Activated CD4-positive, alpha-beta T cell treated with anti-CD3 and anti-CD28 coated beads for 36 hours (primary cell): ENCODE measurements at places on chromosomes 4 and X.

DNA sequence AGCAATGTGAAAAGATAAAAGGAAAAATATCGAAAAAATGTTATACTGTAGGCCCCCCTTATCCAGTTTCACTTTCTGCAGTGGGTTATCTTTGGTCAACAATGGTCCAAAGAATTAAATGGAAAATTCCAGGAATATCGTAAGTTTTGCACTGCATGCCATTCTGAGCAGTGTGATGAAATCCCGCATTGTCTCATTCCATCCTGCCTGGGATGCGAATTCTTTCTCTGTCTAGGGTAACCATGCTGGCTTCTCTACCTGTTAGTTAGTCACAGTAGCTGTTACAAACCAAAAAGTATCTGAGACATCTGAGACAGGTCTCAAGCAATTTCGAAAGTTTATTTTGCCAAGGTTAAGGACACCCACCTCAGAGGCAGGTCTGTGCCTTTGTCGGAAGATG, 170.3 kb downstream of the COX18 start:
- DNase-seq, result no peak

- peak; percentile 10 for DNase-seq
Observed at GRCh38 chr4:100348473-100348872, 158.2 kb upstream of the DDIT4L start.

DNA sequence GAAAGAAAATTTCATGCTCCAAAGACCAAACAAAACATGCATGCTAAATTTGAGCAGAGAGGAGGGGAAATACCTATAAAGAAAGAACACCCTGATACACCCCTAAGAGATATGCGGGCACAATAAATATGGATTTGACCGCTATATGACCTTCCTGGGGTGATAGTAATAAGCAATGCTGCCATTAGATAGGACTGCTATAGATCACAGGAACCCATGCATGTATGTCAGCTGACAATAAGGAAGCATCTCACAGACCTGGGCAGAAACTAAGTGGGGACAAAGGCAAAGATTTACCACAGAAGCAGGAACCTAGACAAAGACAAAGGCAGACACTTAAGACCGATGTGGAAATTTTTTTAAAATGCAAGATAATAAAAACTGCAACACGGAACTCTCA, 21.3 kb downstream of the ZNF721 start:
- DNase-seq, result no peak

- no peak for DNase-seq
Observed at GRCh38 chr4:54572152-54572542, 85.6 kb upstream of the KIT start.

GRCh38 chrX:126064901-126065541, 101.1 kb downstream of the DCAF12L2 start:
- DNase-seq, result no peak

- DNase-seq, result no peak
Observed at GRCh38 chr4:75235359-75235951, 278.7 kb downstream of the RCHY1 start.

GRCh38 chr4:67699603-67700002, 1.4 kb downstream of the UBA6 start:
- no peak for DNase-seq

- DNase-seq, result no peak
Observed at GRCh38 chrX:100798484-100799214, 21.5 kb upstream of the CSTF2 start.

DNA sequence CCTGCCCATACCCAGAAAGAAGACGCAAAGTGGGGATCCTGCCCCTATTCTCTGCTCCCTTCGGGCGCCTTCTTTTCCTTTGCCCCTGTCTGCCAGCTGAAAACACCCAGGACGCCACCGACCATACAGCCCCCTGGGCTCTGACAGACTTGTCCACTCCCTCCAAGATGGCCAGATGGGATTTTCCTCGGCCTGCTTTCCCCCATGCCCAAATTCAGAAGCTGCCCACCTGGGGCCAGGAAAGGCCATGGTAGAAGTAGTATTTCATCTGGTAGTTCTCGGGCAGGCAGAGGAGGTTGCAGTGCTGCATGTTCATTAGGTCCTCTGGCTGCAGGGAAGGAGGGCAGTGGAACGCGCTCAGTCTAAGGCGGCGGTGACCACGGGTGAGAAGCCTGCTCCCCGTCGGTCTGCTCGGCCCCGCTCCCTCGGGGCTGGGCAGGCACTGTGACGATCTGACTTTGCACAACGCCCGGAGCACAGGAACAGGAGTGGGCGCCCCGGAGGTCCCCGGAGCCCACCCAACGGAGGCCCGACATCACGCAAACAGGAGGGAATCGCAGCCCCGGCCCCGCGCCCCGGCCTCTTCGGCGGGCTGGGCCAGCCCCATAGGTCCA, 582 bp downstream of the NAA10 start:
- no peak for DNase-seq

DNA sequence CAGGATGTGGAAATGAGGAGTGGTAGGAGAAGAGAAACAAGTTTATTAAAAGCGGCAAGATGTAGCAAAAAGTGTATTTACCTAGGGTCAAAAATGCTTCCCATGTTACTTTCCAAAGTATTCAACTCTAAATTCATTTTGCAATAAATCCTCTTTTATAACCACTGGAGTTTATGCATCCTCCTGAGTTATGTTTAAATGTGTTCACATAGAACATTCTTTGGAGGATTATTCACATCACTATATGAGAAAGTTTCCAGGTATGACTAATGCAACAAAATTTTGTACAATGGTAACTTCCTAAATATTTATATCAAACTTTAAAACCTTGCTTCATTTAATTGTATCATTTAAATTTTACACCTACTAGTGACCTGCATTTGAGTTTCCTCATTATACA, 870.6 kb upstream of the SLIT2 start:
- DNase-seq, result no peak

GRCh38 chrX:100672966-100673365, 29.0 kb downstream of the SRPX2 start:
- DNase-seq, result no peak

GRCh38 chrX:22159071-22159470, 113.6 kb upstream of the CBLL2 start:
- DNase-seq, result no peak

DNA sequence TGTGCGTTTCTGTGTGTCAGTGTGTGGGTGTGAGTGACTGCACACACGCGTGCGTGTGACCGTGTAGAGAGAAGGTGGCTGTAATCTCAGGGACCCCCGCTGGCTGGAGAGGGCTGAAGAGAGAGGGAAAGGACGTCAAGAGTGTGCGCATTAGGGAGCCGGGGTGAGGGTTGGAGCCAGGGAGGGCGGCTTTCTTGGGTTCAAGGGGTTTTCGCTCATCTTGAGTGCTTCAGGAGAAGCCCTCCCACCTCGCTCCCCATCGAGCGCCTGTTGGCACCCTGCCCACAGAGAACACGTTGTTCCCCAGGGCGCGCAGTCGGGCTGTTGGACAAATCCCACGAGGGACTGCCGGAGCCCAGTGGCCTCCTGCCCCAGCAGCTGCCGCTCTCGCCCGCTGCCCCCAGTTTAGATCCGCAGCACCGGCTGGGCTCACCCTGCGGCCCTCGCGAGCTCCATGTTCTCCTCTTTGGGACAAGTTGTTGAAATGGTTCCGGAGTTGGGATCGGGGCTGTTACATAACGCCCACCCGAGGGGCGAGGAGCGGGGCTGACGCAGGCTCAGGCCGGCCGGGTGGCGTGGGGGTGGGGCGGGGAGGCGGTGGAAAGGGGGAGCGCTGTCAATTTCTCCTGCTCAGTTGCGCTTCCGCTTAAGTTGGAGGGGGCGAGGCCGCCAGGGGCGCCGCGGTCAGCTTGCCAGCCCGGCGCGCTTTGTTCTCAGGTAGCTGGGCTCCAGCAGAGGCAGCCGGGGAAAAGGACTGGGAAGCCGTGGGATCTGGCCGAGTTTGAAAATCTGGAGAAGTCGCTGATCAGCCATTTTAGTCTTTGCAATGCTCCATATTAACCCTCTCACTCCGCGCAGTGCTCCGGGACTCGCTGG, 1.6 kb downstream of the GRIA2 start:
- DNase-seq, result no peak

GRCh38 chrX:4382273-4382672, 668.8 kb upstream of the PRKX start:
- DNase-seq, result no peak

GRCh38 chrX:30948626-30949025, 59.6 kb upstream of the TAB3 start:
- DNase-seq, result no peak

- DNase-seq, result no peak
Observed at GRCh38 chrX:55490974-55491373, 1.3 kb upstream of the USP51 start.

GRCh38 chr4:91812319-91812718, 491.4 kb upstream of the GRID2 start:
- DNase-seq, result no peak

DNA sequence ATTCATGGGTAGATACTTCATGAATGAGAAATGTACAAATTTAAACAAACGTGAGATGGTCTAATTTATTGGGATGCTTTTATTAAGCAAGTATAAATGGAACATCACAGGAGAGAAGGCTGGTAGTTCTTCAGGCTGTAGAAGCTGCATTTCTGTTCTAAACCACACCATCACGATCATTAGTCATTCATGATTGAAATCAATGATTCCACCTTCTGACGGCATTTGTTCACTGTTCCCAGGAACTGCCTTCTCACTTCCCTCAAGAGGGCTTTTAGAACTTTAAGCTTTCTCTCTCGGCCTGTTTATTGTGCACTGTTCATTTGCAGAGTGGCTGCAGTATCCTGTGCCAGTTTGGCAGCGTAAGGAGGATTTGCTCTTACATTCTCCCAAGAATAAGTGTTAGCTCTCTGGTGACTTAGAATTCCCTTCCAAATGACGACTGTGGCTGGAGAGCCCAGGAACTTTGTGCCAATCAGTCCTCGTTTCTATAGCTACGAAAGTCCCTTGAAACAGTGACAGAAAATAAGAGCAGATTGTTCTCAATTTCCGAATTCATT, 54.7 kb downstream of the MFAP3L start:
- no peak for DNase-seq

DNA sequence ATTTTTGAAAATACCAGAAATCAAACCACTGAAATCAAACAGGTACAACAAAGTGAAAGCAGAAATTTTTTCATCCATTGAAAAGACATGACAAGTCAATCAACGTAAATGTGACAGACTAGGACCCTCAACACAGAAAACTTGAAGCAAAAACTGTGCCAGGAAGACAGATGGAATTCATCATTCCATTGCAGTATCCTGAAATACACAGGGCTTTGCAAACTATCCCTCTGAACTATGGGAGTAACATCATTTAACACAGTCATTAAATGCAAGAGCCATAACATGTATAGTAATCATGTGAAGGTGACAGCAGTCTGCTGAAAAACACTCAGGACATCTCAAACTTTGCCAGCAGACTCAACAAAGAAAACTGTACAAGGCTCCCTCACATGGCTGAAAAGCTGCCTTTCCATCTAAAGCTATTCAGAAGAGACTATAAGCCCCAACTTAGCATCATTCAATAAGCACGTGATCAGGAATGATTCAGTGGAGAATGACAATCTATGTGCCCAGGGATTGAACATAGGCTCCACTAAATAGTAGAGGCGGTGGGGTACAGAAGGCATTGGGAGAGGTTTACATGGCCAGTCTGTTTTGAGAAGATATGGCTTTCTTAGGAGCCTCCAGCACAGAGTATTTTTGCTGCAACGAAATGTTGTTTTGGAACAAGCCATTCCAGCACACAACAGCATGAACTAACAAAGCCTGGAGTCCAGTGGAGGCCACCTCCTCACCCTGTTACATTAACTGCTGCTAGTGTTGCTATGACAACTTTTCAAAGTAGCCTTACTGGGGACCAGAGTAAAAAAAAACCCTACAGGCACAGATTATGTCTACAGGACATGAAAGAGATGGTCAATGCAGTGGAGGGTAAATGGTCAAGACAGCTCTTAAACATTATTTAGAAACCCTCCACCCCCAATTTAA, 274.5 kb upstream of the NOCT start:
- DNase-seq, result no peak

- no peak for DNase-seq
Observed at GRCh38 chr4:153497988-153498967, 32.1 kb downstream of the TMEM131L start.

DNA sequence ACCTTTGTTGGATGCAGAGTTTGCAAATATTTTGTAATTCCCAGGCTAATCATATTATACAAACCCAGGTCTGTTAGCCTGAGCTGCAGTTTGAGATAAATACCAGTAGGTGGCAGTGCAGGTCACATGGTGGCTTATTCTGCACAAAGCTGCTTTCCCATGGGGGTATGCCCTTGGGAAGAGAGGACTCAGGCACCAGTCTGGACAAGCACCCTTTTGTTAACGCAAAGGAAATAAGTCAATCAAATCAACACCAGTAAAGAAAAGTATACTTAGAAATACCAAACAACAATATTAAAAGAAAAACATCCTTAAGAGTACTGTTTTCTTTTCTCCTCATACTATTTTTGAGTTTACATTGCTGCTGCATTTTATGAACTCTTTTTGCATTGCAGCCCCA, 389.0 kb upstream of the ZFP42 start:
- DNase-seq, result peak; percentile 21

- no peak for DNase-seq
Observed at GRCh38 chr4:154473497-154473896, 18.1 kb downstream of the DCHS2 start.

- no peak for DNase-seq
Observed at GRCh38 chr4:90095000-90095399, 32.2 kb upstream of the CCSER1 start.

- DNase-seq, result peak; percentile 68
Observed at GRCh38 chr4:37453281-37453998, 208.9 kb downstream of the NWD2 start.

GRCh38 chrX:19889582-19890342, 2.4 kb upstream of the SH3KBP1 start:
- DNase-seq, result peak; percentile 77

- no peak for DNase-seq
Observed at GRCh38 chr4:10371869-10372471, 85.3 kb downstream of the ZNF518B start.

DNA sequence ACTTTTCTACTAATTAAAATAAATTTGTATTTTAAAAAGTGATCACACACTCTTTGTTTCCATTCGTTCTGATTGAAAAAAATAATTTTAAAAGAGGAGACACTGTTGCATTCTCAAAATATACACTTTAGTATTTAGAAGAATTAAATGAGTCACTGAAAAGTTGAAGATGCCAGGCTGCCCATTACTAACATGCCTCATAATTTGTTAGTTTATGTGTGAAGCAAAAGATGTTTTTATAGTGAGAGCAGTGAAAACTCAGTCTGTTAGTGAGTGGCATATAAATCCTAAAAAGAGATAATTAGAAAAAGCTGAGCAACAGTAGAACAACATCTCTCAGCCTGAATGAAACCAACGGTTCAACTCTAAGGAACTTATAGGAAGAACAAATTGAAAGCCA, 143.4 kb downstream of the CDS1 start:
- no peak for DNase-seq

DNA sequence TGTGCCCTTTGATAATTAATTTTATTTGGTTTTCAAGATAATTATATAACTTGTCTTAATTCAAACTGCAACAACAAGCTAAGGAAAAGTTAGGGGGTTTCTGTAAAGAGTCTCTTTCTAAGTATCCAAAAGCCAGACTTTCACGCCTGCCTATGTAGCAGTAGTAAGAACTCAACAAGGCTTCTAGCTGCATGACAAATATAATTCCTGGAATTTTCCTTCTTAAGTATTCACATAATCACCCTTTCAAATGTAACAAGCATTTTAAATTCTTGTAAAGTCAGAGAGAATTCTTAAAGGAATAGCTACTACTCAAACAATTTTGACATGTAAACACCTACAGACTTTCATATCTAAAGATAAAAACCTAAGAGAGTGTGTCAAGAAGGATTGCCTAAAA, 189.7 kb upstream of the NDST3 start:
- DNase-seq, result no peak

GRCh38 chr4:169142391-169142790, 128.4 kb downstream of the SH3RF1 start:
- no peak for DNase-seq

GRCh38 chr4:125770814-125771398, 456.2 kb downstream of the FAT4 start:
- no peak for DNase-seq
